ENCODE measurements at places on chromosomes 1 and 21. TPM values are rescaled to one million over a fixed set of nuclear protein-coding genes. Genes with fewer than 3 reads are reported as not detected.

Gene MAP10
- total RNA-seq, result 2.2 TPM

Gene PDPN
- total RNA-seq, result 28.7 TPM

DNA sequence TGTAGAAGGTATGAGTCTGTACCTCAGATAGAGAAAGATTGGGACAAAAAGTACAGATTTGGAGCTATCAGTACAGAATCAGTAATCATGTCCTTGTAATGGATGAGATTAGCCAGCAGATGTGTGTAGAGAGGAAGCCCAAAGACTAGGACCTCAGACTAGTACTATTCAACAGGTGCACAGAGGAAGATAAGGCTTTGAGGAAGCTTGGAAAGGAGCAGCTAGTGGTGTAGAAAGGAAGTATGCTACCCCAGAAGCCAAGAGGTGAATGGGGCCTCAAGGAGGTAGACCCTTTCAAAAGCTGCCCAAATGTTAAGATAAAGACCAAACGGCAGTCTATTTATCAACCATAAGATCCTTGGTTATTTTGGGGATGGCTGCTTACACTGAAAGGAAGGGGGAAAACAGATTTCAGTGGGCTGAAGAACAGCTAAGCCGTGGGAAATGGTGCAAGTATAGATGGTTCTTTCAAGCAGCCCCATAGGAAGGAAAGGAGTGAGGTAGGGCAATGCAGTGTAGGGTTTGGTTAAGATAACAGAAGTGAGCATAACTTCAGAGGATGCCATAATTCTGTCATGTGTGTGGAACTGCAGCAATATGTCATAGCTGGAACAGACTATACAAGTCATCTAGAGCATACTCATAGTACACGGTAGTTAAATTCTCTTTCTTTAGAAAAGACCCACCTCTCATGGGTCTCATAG lies 221.7 kb downstream of the HHIPL2 start:
- DNase-seq, result no peak

DNA sequence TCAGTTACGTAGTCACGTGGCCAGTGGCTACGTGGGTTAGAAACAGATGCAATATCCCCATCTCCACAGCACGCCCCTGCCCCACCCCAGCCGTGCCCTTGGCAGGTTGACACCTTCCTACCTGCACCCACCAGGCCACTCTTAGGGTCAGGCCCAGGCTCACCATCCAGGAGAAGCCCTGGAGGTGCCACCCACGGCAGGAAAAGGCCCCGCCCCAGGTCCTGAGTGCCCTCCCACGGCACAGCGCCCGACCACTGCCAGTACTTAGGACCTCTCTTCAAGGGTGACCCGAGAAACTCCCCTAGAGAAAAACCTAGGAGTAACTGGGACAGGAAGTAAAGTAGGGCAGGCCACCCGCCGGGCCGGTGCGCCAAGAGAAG lies 1.5 kb downstream of the C1orf35 start:
- DNase-seq, result no peak

DNA sequence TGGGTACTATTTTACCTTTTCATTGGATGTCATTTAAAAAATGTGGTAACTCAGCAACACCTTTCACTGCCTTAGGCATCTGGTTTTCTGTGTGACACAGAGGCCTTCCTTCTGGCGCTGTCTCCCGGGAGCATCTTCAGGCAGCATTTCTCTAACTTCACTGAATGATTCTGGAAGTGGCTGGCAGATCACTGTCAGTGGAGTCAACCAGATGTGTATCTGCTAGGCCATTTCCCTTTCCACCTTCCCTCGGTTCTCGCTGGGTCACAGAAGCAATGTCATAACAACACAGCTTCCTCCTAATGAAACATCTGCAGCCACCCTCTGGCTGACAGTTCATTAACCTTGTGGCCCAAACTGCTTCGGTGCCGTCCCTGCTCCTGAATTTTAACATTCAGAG lies 137.8 kb downstream of the KIF26B start:
- no peak for DNase-seq
